NCI-H460 (cell line): ENCODE measurements at places on chromosomes 7 and 10. TPM values are rescaled to one million over a fixed set of nuclear protein-coding genes. Genes with fewer than 3 reads are reported as not detected.

Gene TEX36
- total RNA-seq, result not detected in 2 replicates

Gene PPP1R9A
- 3.6 and 5.6 TPM in 2 replicates for total RNA-seq

Gene EPO
- total RNA-seq, result not detected in 2 replicates

Gene ZNF425
- 0.26 and 0.87 TPM in 2 replicates for total RNA-seq

Gene TYW1B
- total RNA-seq, result 0.89 and 1.2 TPM in 2 replicates

Gene ARHGEF5
- total RNA-seq, result 1.0 and 1.7 TPM in 2 replicates

Gene PDLIM1
- total RNA-seq, result 19.4 and 21.0 TPM in 2 replicates

Gene UNCX
- total RNA-seq, result not detected in 2 replicates

Gene AGR2
- 650 and 769 TPM in 2 replicates for total RNA-seq

Gene AZGP1
- not detected in 2 replicates for total RNA-seq

Gene NRBF2
- 22.1 and 25.7 TPM in 2 replicates for total RNA-seq

Gene MAGI2
- total RNA-seq, result 1.1 and 1.7 TPM in 2 replicates

Gene WNT2
- total RNA-seq, result not detected in 2 replicates

Gene PTEN
- 166 and 194 TPM in 2 replicates for total RNA-seq

Gene PAX2
- total RNA-seq, result not detected in 2 replicates

Gene RSU1
- total RNA-seq, result 35.2 and 36.2 TPM in 2 replicates

Gene PAX4
- not detected in 2 replicates for total RNA-seq

Gene SRGN
- total RNA-seq, result 2,302 and 2,452 TPM in 2 replicates

Gene PDZD7
- total RNA-seq, result 0.52 and 0.55 TPM in 2 replicates

Gene RAPGEF5
- 0.84 and 0.87 TPM in 2 replicates for total RNA-seq

Gene NPC1L1
- 0.09 TPM in 1 of 2 replicates, not detected in the other for total RNA-seq
